ENCODE measurements at places on chromosomes 6 and 20. TPM values are rescaled to one million over a fixed set of nuclear protein-coding genes. Genes with fewer than 3 reads are reported as not detected.

DNA sequence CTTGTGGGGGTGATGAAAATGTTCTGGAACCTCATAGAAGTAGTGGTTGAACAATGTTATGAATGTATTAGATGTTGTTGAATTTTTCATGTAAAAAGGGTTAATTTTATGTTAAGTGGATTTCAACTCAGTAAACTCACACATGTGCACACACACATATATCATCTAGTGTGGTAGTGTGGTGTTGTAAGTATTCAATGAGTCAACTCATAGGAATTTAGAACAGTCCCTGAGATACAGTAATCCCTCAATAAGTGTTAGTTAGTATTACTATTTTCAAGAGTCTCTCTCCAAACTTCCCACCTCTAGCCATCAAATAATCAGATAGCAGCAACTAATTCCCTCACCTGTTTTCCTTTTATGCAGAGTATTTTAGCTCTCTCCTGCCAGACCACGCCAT, 563.1 kb upstream of the JARID2 start:
- DNase-seq: no peak

DNA sequence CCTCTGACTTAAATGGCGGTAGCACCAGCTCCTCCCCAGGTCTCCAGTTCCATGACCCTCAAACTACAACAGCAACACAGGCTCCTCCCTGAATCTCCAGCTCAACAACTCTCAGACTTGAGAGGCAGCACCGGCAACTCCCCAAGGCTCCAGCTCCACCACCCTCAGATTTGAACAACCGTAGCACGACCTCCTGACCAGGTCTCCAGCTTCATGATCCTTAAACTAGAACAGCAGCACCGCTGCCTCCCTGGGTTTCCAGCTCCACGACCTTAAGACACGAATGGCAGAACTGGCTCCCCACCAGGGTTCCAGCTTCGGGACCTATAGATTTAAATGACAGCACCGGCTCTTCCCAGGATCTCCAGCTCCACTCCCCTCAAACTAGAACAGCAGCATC, 325.8 kb downstream of the PREX1 start:
- no peak for DNase-seq

- DNase-seq: no peak
Observed at GRCh38 chr20:23161244-23161891, 75.2 kb upstream of the CD93 start.

DNA sequence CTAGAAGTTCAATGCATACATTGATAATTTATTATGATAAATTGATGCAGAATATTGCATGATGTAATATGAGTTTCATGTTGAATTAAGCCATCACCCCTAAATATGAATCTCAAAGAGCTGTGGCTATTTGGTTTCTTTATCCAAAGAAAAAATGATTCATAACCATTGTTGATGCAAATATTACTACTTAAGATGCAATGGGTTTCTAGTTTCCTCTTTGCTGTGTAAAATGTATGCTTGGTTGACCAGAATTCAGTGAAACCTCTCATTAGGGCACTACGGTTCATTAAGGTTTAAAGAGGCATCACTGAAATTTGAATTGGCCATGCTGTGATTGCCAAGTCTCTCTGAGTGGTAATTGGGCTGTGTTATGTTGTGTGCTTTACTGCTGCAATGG, 492.5 kb upstream of the FLRT3 start:
- no peak for DNase-seq

- no peak for DNase-seq
Observed at GRCh38 chr6:15419493-15419892, 173.6 kb downstream of the JARID2 start.

DNA sequence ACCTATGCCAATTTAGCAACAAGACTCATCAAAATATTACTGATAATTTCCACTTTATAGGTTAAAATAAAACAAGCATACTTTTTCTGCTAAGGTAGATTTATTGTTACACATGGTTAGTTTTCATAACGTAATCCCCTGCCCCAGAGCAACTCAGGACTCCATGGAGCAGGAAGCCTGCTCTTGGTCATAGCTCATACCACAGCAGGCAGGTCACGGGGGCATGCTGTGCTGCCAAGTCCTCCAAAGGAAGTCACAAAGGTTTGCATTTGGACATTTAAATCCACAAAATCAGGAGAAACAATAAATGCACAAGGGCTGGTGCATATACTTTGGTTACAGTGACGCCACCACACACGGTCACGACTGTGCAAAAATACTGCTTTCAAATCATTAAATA, 12.5 kb downstream of the GZF1 start:
- no peak for DNase-seq

DNA sequence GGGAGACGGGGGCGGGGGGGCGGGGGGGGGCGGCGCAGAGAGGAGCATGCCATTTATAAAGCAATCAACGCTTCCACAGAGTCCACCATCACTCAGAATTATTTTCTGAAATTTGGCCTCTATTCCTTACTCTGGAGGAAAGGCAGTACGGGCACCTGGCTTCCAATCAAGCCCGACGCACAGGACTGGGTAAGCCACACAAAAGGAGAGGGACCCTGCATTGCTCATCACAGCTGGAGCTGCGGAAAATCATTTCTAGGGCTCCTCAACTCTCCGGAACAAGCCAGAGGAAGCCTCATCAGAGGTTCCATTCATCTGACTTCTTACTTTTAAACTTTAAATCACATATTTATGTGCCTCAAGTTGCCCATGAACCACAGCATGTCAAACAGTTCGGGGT, 55.9 kb downstream of the TTI1 start:
- DNase-seq: no peak

GRCh38 chr6:120290964-120291363, 941.4 kb upstream of the MAN1A1 start:
- DNase-seq: no peak

- DNase-seq: no peak
Observed at GRCh38 chr6:12013307-12013719, 1.2 kb downstream of the HIVEP1 start.

DNA sequence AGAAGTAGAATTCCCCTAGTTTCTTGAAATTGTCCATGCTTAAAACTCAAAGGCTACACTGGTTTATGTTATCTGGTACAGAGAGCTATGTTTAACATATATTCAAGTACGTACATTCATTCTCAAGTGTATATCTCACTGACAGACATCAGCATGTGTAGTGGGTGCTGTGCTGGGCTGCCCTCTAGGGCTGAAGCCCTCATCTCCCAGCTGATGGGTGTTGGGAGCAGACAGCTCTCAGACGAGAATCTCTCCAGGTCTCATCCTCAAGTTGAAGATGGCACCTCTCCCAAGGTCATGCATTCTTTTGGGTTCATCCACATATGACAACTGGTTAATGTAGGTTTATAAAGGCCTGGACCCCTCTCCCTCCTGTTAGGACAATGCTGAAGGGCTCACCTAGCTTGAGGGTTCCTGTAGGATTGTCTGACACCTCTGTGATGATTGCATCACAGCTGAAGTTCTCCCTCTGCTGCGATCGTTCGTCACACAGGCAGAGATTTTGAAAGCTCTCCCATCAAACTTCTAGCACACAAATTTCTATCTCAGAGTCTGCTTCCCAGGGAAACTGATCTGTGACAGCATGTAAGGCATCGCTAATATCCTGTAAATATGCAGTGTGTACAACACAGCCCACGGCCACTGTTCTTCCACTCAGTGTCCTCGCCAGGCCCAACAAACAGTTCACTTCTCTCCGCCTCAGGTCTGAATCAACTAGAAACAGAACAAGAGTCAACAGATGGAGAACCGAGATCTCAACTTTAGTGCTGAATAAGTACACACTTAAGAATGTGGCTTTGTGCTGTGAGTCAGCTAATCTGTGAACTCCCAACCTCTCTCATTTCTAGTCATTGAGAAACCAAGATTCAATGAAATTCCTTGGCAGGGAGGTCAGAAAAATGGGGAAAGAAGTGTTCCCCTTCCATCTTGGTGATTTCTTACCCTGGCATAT, 43.2 kb downstream of the PREP start:
- DNase-seq: no peak

GRCh38 chr6:41302638-41303037, 16.2 kb upstream of the TREM1 start:
- no peak for DNase-seq

- no peak for DNase-seq
Observed at GRCh38 chr6:143236151-143236798, 175.6 kb downstream of the AIG1 start.

DNA sequence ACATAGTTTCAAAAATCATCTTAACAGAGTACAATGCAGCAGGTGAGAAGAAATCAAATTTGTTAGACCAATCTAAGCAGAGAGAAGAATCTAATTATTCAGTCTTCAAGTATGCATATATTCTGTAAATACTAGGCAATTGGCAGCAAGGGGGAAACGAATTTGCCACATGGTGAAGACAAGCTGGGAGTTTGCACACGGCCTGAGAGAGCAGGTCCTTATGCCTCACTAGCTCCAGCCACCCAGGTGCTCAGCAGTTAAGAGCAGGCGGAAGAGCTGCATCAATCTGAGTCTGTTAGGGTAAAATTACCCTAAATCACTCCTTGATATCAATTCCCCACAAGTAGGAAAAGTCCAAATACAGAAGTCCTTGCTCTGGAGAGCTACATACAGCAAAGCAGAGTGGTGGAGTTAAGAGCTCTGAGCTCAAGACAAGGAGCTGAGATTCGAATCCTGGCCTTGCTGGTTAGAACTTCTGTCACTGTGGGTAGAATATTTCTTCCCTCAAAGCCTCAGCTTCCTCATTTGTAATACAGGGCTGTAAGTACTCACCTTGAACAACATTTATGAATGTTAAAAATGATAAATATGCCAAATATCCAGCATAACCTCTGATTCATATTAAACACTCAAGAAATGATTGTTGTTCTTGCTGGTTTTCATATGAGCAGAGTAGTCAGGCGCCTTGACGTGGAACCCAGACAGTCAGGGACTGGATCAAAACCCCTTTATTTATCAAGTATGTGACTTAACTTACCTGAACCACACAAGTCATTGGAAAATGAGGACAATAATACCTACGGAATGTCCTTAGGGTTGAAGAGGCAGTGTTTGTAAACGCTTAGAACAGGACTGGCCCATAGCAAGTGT, 444.2 kb downstream of the CDH26 start:
- DNase-seq: no peak

GRCh38 chr6:32154514-32155161, 697 bp downstream of the PPT2 start:
- no peak for DNase-seq

DNA sequence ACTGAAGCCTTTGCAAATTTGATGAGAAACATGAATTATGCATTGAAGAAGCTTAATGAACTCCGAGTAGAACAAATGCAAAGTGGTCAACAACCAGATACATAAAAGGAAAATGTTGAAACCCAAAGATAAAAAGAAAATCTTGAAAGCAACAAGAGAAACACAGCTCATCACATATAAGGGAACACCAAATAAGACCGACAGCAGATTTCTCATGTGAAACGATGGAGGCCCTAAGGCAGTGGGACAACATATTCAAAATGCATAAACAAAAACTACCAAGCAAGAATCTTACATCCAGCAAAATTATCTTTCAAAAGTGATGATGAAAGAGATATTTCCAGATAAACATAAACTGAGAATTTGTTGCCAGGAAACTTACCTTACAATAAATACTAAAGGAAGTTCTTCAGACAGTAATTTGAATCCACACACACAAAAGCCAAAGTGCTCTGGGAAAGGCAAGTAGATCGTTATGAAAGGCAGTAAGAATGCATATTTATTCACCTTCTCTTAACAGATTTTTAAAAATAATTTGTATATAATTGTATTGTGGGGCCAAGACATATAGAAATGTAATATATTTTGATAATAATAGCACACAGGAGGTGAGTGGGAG, 22.5 kb downstream of the SLC52A3 start:
- no peak for DNase-seq

DNA sequence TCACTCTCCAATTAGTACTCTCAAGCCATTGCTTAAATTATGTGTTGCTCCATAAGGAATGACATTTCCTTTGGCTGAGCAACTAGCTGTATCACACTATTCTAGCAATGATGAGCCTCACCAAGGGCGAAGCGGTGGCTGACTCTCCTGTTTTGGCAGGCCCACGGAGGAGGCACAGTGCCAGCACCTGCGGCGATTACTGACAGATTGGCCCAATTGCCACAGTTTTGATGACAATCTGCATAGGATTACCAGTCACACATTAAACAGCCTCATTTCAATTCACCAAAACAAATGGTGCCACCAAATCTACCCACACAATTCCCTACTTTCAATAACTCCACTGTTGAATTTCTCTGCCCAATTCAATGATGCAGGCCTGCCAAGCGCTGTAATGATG, 286.9 kb downstream of the PTPRK start:
- no peak for DNase-seq

- no peak for DNase-seq
Observed at GRCh38 chr6:106560996-106561685, 68.2 kb downstream of the RTN4IP1 start.

DNA sequence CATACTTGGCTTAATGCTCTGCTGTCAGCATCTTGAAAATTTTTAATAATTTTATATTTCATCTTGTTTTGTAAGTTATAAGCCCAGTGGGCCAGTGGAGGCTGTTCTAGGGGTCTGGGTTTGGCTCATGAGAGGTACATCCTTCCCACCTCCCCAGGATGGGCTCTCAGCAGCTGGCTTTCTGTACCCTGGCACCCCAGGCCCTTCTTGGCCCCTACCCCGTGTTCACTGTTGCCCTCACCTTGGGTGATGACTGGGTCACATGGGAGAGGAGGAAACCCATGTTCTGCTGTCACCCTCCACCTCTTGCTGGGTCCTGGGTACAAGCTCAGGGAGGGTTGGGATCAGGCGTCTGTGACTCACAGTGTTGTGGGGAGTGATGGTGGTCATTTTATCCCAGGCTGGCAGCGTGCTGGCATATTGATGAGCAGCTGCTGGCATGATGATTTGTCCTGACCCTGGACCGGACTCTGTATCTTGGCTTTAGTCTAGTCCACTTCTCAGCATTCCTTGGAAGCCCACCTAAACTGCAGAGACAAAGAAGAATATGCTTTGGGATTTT, 34.6 kb downstream of the SLC16A10 start:
- no peak for DNase-seq

DNA sequence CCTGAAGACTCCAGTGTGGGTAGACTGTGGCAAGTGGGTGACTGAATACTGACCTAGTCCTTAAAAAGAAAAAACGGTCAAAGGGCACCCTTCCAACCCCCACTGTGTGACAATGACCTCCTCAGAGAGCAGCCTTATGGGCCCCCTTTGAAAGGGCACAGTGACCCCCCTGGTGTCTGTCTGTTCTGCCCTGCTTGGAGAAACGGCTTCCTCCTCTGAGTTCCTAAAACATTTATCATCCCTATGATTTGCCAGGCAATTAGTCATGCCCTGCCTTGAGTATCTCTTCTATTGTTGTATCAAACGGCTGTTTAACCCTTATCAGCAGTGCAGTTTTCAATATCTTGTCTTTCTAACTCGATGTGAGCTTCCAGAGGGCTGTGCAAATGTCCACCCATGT, 21.0 kb upstream of the STX16 start:
- DNase-seq: no peak

ARMC2 gene
- total RNA-seq: 10.0 TPM

TFAP2B gene
- not detected for total RNA-seq

SLC22A7 gene
- total RNA-seq: not detected

KIF25 gene
- 0.93 TPM for total RNA-seq

PBOV1 gene
- not detected for total RNA-seq

BEND6 gene
- total RNA-seq: 0.90 TPM

DBNDD2 gene
- 28.7 TPM for total RNA-seq
